Left lobe of liver (tissue), 2 donors: ENCODE measurements at places on chromosomes 13 and 19. TPM values are rescaled to one million over a fixed set of nuclear protein-coding genes. Genes with fewer than 3 reads are reported as not detected.
A peak's percentile ranks its signal among the peaks of the same experiment; 100 is the strongest.

- no peak for DNase-seq
Measured at GRCh38 chr19:10681658-10682057, 19.6 kb upstream of the QTRT1 start.

Gene SSC5D
- total RNA-seq: 0.81 TPM

Gene LILRA5
- total RNA-seq: 1.4 TPM

- DNase-seq: no peak
Measured at GRCh38 chr19:966485-967088, 17.6 kb upstream of the WDR18 start.

DNA sequence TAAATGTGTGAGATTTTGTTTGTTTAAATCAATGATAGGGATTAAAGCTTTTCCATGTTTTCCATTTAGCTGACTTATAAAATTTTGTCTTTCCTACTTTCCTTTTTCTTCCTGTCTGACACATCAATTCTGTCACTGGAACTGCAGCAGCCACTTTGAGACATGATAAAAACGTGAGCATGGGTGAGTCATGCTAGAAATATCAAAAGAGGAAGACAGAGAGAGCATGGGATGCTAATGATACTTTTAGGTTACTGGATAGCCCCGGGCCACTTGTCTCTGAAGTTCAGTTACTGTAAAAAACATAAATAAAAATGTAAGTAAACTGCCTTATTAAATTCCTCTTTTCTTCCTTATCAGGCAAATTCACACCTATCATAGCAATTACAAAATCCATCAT, 1332.0 kb upstream of the PCDH20 start:
- DNase-seq: no peak

Gene ICAM5
- 0.30 TPM for total RNA-seq

DNA sequence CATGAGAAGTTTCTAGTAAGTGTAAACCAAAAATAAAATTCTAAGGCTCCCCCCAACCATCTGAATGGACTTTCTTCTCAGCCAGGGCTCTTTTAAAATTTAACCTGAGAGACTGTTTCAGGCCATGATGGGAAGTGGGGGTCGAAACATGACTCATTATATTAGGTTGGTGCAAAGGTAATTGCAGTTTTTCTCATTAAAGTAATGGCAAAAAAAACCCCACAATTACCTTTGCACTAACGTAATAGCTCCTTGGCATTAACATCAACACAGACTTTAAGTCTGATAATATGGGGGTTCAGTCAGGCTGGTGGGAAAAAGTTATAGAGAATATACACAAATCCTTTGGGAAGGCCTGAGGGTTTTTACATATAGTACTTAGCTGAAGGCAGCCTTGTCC, 9.4 kb upstream of the SPART start:
- DNase-seq: no peak

GRCh38 chr13:67013709-67014108, 216.4 kb downstream of the PCDH9 start:
- no peak for DNase-seq

DNA sequence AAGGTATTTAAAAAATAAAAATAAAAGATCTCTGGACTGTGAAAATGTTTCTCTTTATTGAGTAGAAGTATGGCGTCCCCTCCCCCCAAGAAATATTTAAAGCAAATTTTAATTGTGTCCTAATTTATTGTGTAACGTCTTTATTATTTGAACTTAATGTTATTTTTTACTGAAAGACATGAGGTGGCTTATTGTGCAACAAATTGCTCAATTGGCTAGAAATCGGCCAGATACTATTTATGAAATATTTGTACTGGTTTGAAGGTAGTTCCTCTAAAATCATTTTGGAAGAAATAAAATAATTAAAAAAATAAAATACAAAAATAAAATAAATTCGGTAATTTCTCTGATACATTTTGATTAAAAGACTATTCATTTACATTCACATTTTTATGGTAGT, 162.3 kb downstream of the DACH1 start:
- DNase-seq: no peak

DNA sequence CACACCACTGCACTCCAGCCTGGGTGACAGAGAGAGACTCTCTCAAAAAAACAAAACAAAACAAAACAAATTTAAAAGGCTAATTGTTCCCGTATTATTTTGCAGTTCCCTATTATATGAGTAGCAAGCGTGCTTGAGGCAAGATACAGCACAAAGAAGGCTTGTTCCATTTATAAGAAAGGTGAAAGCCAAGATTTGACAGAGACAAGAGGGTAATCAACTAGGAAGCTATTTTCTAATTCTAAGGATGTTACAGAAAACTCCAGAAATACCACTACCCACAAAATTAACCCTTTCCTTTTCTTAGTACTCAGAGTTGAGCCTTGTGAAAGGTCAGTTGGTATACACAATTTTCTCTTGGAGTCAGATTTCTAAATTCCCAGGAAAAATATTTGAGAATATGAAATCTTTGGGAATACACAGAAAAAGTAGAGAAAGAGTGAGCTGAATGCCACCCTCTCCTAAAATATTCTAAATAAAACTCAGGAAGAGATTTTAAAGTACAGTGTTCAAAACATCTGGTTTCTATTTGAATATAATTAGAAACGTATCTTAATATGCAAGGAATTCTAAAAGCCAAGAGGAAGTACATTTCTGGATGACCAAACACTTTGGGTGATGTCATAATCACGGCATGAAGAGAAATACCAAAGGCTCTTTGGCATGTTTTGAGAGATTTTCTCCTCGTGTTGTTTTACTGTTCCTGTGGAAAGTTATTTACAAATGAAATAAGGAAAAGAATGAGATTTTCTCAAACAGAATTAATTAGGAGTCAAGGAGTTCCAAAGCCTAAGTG, 63.0 kb upstream of the FLT1 start:
- DNase-seq: no peak

Gene HSD17B14
- 15.7 TPM for total RNA-seq

- DNase-seq: no peak
Measured at GRCh38 chr13:30676672-30677071, 58.7 kb upstream of the ALOX5AP start.

DNA sequence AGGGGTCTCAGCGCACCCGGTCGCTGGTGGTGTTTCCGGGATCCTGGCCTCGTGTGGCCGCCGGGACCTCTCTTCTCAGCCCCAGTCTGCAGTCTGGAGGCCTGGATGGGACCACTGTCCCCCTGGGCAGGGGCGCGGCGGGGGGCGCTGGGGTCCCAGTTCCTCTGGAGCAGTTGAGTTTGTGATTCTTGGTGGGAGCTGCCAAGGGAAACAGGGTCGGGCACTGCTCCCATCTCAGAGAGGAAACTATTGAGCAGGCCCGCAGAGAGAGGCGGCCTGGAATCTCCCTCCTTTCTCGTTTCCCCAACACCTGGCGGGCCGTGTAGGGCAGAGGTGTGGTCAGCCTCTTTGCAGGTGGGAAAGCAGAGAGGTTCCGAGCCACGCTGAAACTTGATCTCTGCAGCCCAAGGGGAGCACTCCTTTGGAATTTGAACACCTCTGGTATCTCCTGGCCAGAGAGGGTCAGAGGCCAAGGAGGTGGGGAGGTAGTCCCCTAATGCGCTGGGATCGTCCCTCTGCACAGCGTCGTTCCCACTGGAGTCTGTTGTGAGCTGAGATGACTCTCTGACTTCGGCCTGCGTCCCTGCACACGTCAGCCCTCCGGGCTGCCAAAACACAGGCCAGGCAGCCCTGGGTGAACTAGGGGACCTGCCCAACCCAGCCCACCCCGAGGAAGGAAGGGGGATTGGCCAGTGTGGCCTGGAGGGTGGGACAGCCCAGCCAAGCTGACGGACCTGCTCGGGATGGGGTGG, 741 bp downstream of the PLEKHF1 start:
- peak; percentile 76 for DNase-seq

DNA sequence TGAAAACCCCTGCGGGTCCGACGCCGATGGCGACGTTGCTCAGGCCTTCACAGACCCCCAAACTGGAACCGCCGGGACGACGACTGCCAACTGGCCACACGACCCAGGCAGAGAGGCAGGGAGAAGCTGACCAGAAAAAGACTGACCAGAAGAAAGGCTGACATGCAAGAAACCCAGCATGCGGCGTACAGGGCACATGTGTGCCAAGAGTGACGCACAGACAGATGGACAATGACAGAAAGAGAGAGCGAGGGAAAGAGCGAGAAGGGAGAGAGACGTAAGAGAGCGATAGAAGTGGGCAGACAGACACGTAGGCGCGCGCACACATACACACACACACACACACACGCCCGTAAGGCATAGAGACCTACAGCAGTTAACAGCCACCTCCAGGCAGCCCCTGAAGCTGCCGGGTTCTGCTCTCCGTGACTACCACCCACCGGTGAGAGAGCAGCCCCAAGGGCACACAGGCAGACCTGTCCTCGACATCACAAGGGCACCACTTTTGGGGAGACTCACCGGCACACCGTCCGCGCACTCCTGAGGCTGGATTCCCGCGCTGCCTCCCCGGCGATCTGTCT, 67.2 kb upstream of the ZNF527 start:
- no peak for DNase-seq

DNA sequence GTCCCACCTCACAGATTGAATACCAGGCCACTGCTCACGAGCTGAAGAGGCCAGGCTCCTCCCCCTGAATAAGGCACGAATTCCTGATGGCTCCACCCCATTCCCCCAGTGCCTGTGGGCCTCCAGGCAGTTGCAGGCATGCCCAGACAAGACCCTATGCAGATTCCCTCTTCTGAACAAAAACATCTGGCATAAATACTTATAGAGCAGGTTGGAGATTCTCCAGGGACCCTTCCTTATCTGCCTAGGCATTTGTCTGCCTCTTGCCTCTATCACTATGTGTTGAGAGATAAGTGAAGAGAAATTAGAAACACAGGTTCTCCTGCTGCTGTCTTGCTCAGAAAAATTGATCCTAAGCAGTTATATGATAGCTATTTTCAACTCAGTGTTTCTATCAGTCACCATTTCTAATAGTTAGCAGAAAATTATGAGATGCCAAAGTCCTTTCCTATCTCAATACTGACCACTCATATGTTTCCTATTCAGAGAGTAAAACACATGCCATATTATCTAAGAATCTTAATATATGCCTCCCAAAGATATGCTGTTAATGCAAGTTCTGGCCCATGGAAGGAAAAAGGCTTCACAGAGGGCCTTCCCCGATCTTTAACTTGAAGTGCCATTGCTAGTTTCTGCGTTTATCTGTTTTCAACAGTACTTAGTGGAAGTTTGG, 364.0 kb downstream of the KCTD12 start:
- no peak for DNase-seq

DNA sequence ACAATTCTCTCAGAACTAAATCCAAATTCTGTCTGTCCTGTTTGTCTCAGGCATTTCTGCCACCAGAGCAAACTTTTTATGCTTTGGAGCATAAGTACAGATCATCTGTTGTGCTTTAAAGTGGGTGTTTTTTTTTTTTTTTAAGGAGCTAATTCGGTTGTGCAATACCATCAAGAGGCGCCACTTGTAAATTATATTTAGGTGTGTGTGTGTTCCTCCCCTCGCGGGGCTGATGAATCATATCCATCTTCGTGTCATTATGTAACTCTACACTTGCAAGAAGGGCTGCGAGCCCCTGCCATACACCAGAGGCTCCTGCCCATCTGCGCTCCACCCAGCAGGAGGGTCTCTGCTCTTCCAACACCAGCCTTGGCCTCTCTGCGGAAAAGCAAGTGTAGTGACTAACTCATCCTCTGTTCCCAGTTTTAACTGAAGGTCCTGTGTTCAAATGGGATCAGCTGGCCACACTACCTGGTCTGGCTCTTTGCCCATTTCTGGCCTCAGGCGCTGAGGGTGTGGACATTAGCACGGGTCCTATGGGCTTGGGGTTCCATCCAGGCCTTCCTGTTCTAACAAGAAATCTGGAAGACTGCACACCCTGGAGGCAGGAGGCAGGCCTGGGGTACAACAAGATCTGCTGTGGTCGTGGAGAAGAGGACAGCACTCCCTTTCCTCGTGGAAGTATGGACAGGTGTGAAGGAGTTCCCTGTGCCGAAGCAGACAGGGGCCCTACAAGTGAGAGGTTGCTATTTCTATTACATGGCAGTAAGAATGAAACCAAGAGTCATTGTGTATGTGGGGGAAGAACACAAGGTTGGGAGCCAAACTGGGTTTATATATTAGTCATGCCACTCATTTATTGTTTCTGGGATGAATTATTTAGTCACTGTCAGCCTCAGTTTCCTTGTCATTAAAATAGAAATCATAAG, 96.1 kb upstream of the MBNL2 start:
- no peak for DNase-seq

Gene MEIOSIN
- not detected for total RNA-seq

Gene IQCN
- total RNA-seq: 2.8 TPM

Gene MBD3L5
- total RNA-seq: not detected

DNA sequence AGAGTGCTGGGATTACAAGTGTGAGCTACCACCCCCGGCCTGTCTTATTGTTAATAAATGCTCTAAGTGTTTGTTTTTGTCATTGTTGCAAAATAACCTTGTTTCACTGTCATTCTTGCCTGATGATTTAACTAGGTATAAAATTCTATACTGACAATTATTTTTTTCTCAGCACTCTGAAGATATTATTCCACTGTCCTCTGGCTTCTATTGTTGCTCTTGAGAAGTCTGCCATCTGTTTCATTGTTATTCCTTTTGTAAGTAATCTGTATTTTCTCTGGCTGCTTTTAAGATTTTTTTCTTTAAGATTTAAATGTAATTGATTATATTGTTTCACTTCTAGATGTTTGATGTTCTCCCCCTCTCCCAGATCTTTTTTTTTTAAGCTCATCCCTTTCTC, 17.6 kb downstream of the ZNF420 start:
- no peak for DNase-seq

Gene PRDX2
- 224 TPM for total RNA-seq

Gene DACH1
- 1.2 TPM for total RNA-seq

Gene TMC4
- 1.9 TPM for total RNA-seq

GRCh38 chr19:1002600-1002999, 2.4 kb downstream of the GRIN3B start:
- no peak for DNase-seq

DNA sequence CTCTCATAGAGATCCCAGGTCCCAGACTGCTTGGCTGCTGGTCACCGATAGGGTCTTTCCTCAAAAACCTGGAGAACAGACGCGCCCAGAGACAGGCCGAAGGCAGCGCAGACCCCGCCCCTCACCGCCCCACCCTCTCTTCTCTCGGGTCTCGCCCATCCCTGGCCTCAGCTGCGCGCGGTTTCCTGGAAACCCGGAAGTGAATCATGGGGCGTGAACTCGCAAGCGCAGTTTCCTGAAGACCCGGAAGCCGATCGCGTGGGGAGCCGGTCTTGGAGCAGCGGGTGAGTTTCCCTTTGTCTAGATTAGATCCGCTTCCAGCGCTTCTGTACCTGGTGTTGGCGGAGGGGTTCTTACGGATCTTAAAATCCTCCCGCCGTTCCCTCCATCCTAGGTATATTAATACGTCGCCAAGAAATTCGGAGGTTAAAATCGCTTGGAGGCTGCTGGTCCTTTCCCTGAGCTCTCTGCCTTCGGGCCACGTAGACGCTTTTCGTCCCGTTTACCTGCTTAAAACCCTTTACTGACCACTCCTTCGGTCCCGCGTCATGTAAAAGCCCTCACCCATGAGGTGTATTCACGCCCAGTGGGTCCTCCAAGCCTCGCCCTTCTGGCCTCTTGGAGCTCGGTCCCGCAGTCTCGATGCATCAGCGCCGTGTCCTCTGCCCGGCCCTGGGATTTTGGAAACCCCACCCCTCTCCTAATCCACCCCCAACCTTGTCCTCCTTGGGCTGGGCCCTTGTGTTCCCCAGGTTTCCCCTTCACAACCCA, at the start of gene ZNF578:
Gene ZNF578 (plus strand): TSS at position 230 of the 771 bp plus-strand sequence. CDS start 48,293 bp downstream, outside the sequence.
- DNase-seq: peak; percentile 43

Gene SIGLEC8
- 1.1 TPM for total RNA-seq

GRCh38 chr13:28137596-28137995, 749 bp upstream of the PAN3 start:
- DNase-seq: no peak

Gene SAE1
- total RNA-seq: 22.0 TPM
